ENCODE measurements at places on chromosomes 2 and 18.
A peak's percentile ranks its signal among the peaks of the same experiment; 100 is the strongest.

DNA sequence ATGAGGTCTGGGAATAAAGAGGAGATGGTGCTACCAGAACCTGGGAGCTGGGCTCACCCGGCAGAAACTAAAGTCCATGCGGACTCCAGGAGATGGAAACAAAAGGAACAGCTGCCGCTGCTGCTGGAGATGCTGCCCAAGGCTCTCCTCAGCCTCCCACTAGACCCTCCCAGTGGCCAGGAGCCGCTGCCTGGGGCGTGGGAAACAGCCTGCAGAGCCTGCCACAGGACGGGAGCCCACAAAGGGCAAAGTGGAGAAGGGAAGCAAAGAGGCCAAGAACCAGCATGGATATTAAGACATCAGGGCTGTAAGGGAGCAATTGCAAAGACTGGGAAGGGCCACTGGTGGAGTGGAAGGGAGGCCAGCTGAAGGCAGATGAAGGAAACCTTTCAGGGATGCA, 179.6 kb downstream of the NCK2 start:
- DNase-seq: no peak

GRCh38 chr18:69400976-69401225, 213 bp downstream of the DOK6 start:
- DNase-seq: no peak

- DNase-seq: no peak
Observed at GRCh38 chr2:126722081-126722480, 66.1 kb downstream of the GYPC start.

DNA sequence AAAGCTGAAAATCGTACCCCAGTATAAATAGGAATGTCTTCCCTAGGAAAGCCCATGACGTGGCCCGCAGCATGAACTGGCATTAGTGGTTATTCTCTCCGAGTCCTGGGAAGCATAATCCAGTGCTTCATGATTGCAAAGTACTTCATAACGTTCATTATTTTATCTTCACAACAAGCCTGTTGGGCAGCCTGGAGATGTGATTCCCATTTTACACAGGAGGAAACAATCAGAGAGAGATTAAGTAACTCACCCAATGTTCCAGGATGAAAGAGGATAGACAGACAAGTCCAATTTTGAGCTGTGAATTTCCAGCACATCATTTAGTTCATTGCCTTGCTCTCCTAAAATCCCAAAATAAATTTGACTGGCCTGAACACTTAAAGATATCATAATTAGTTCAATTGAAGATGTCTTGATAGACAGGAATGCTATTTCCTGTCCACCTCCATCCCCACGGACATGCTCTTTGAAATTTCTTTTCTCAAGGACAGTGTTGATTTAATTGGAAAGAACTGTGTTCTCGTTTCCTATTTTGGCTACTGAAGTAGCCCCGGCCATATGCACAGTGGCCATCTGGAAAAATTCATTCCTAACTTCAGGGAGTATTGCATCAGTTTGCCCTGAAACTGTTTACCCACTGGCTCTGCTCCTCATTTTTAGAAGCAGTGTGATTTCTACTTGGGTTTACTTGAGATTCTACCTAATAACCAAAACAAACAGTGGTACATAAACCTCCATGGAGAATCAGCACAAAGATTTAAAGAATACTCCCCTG, 93.9 kb downstream of the VWC2L start:
- DNase-seq: no peak

DNA sequence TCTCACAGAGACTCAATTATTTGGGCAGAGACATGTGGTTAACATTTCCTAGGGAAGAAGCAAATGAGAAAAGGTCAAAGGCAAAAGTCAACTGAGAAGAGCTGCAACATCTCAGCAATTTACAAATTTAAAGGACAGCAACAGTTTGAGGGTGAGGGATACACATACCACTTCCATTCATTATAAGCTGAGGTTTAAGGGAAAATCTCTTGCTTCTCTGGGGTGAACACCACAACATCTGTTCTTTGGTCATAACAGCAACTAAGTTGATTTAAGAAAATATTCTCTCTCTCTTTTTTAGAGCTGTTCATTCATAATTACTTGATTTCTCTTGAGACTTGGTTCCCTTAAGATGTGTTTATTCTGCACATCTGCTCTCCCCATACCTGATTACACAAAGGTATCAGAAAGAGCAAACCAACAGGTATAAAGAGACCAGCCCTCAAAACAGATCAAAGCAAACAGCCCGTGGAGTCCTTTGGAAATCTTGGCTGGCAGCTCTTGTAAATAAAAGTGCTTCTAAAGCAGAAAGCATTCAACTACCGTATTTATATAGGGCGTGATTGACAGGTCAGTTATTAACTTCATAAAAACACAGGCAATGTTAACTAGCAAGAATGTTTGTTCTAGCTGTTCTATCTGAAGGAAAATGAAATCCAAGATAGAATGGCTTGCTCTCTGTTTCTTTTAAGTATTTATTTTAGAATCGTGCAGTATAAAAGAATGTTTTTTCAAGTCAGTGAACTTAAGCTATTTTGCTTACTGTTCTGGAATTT, 132.8 kb downstream of the THADA start:
- no peak for DNase-seq

- DNase-seq: no peak
Observed at GRCh38 chr2:107728586-107728985, 98.1 kb upstream of the RGPD4 start.

DNA sequence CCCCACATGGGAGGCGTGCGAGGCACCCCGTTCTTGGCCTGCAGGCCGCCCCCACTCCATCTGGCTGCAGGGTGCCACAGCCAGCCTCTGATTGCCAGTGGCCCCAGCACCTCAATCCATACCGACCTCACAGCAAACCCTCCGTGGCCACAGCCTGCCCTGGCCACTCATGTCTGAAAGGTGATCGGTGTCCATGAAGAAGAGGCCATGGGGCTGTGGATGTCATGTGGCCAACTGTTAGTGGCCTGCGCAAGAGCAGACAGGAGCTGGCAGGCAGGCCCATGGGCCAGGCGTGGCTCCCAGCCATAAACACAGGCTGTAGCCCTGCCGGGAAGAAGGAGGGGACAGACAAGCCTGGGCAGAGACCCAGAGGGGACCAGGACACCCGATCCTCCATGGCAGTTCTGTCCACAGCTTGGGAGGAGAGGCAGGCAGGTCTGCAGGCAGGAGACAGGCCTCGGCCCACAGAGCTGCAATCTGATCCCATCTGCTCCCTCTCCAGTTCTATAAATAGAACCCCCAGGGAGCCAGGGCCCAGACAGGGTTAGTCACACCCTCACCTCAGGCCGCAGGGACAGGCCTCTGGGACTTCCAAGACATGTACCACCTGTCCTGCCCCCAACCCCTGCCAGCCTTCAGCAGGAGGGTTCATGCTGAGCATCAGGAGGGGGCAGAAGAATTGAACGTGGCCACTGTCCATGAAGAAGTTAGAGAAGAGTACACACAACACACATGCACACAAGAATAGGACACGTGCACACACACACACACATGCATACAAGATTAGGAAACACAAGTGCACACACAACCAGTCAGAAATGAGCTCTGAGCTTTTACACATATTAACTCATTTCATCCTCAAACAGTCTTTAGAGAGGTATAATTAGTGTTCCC, 16.9 kb downstream of the STEAP3 start:
- DNase-seq: no peak

- no peak for DNase-seq
Observed at GRCh38 chr2:120161190-120161589, 62.0 kb downstream of the TMEM185B start.

DNA sequence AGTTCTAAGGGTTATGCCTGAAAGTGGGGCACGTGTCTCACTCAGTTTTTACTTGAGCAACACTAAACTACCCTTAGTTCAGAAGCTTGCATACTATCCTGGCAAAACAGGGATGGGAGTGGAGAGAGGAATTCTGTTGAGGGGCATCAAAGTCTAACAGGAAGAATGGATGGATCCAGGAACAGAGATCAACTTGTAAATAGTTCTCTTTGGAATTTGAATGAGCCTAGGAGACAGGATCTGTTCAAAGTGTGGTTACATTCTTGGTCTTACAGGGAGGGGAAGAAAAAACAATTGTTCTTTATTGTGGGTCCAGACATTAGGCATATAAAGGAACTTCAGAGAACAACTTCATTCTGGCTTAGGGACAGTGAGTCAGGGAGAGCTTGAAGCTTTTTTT, 560.2 kb downstream of the CNTNAP5 start:
- no peak for DNase-seq

DNA sequence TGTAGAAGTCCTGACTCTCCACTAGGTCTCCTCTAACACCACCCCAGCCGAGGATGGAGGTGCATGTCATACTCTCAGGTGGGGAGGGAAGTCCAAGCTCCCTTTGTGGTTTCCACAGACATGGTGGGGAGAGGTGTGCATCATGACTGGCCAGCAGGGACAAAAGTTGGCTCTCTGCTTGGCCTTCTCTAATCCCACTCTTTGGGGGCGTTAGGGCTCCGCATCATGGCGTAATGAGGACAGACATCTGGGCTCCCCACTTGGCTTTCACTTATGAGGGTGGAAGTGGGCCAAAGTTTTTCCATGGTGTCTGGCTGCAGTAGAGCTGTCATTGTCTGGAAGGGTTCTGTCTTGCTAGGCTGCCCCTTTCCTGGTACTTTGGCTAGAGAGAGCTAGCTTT, 80.7 kb upstream of the DAPL1 start:
- DNase-seq: peak; percentile 56

DNA sequence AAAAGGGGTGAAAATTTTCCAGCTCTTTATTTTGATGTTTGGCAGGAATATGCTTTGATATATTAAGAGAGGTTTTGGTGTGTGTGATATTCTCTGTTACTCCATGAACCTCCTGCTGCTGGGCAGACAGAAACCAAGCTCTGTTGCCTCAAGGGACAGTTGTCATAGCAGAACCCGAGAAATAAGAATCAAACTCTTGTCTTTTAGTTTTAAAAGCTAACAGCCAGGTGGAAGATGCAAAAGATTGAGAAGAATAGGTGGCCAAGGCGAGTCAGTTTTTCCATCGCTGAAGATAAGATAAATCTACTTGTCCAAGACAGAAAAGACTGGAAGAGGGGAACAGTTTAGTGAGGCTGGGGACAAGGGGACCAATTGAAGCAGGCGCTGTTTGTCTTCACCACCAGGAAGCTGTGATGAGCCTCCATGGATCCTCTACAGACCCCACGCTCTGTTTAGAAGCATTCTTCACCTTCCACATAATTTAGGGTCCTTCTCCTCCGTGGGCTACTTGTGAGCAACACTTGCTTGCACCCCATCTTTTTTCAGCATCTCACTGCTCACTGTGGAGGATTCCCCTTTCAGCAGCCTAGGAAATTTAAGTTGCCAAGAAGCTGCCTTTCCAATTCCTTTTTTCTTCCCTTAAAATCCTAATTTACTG, 23.9 kb downstream of the PMAIP1 start:
- DNase-seq: no peak
